ENCODE measurements at places on chromosomes 2 and 18.

DNA sequence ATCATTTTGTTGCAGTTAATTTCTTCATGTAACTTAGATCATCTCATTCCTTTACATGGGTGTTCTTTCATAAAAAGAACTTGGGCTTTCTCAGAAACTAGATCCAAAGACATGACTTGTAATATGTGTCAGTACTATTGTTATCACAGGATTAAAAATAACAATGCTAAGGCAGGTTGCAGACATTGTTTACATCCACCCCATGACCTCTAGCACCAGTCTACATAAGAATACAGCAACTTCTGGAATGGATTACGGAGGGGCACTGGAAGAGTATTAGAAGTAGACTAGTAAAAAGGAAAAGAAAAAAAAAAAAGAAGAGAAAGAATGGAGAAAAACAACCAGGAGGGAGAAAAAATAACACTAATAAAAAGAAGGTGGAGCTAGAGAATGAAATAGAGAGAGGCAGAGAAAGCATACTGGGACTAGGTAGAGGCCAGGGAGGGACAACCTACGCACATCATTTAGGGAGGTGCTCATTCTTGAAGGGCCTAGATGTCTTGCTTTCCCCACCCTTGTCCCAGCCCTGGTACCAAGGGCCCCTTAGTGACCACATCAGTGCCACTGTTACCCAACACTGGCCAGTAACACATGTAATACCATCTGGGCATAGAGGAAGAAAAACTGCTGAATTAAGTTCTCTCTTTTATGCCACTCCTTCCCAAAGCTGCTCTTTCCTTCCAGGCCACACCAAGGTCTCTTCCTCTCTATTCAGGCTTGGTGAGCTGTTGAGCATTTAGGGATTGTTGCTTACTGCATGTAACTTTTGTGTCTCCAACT, 70.6 kb upstream of the KLF7 start:
- DNase-seq: no peak

GRCh38 chr2:240873805-240874714, 5.4 kb downstream of the AGXT start:
- DNase-seq: no peak

DNA sequence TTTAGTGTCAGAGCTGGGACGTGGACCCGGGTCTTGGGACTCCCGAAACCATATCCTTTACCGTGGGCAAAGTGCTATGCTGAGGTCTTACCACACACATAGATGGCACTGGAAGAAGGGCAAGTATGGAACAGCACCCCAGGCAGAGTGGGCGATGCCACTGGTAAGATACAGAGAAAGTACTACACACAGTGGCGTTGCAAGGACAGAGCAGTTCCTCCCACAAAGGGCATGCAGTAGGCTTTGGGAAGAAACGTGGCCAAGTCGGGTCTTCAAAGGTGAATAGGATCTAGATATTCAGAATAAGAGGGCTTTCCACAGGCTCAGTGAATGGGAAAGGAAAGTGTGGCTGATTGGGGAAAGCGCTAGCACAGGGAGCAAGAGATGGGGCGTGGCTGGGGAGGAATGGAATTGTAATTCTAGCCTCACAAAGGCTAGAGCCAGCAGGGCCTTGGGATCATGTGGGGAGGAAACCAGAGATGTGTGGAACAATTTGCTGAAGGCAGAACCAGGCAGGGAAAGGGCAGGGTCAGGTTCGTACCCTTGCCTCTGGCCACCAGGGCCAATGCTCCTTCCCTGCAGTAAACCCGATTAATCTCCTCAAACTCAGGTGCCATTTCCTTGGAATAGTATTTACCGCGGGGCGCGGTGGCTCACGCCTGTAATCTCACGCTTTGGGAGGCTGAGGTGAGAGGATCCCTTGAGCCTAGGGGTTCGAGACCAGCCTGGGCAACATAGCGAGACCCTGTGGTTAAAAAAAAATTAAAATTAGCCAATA, 36.0 kb downstream of the PCBP1 start:
- no peak for DNase-seq

GRCh38 chr18:59904011-59904601, 4.3 kb downstream of the PMAIP1 start:
- no peak for DNase-seq

- no peak for DNase-seq
Observed at GRCh38 chr2:18117592-18117991, 239.1 kb downstream of the KCNS3 start.

- no peak for DNase-seq
Observed at GRCh38 chr2:32835148-32835547, 111.6 kb upstream of the LTBP1 start.

DNA sequence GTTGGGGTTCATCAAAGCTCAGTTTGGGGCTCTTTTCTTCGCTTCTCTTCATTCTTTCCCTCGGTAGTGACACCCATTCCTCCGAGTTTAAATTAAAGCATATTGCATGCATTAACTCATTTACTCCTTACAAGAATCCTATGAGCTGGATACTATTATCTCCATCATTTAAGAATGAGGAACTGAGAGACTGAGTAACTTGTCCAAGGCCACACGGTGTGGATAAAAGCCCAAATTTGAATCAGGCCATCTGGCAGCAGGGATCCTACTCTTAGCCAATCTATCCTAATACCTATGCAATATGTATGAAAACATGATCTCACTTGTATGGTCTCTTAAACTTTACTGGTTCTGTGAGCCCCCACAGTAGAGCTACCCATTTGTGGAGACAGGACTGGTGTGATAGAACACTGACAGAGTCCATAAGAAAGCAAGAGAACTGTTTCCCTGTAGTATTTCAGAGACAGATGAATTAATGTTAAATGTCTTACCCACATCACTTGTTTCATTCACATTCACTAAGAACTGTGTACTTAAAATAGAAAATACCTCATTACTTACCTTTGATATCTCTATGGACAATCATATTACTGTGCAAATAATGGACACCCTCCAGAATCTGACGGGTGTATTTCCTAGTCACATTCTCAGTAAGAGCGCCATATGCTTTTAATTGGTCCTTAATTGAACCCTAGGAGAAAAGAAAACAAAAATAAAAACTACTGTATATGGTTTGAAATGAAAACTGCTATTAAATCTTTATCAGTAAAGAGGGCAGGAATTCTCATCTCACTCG, 20.4 kb upstream of the ERCC3 start:
- DNase-seq: no peak

DNA sequence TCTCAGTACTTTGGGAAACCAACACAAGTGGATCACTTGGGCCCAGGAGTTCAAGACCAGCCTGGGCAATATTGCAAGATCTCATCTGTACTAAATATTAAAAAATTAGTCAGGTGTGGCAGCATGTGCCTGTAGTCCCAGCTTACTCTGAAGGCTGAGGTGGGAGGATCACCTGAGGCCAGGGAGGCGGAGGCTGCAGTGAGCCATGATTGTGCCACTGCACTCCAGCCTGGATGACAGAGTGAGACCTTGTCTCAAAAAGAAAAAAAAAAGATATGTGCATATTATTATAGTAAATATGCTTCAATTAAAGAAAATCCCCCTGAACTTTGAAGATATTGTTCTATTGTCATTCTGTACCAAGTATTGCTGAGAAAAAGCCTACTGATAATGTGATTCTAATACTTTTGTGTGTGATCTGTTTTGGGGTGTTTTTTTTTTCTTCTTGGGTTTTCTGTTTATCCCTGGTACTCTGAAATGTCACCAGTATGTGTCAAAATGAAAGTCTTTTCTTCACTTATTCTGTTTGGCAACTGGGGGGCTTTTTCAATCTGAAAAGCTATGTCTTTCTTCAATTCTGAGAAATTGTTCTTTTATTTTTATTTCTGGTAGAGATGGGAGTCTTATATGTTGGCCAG, 13.2 kb downstream of the NEURL3 start:
- DNase-seq: no peak

DNA sequence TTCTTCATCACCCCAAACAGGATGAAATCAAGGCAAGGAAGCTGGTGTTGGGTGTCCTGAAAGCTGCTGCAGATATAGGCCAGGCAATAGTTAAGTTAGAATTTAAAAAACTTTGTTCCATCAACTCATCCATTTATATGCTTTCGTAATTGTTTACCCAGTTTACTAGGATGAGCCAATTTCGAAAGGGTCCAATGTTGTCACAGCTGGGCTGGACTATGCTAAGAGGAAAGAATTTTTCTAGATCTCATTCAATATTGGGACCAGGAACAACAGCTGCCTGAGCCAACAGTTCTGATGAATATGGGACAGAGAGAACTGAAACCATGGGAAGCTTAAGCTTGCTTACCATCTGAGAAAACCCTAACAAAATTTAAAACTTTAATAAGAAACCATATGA, 21.6 kb upstream of the SP3 start:
- DNase-seq: no peak

GRCh38 chr2:189527041-189527750, 53.4 kb downstream of the SLC40A1 start:
- DNase-seq: no peak

DNA sequence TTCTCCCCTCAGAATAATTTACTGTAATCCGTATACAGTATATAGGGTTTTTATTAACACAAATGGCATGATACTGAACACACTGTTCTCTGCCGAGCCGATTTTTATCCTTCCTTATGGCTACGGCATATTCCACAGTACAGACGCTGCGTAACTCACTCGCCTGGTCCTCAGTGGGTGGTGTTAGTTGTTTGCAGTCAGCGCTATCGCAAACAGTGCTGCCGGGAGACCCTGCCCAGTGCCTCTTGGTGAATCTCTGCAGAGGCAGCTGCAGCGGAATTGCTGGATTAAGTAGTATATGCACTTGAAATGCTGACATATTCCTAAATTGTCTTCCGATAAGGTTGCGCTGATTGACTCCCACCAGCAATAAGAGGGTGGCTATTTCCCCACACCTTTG, 73.9 kb downstream of the MARCO start:
- no peak for DNase-seq

- no peak for DNase-seq
Observed at GRCh38 chr2:197871780-197872456, 67.5 kb downstream of the PLCL1 start.

GRCh38 chr2:240280621-240281020, 140.2 kb upstream of the OTOS start:
- no peak for DNase-seq

DNA sequence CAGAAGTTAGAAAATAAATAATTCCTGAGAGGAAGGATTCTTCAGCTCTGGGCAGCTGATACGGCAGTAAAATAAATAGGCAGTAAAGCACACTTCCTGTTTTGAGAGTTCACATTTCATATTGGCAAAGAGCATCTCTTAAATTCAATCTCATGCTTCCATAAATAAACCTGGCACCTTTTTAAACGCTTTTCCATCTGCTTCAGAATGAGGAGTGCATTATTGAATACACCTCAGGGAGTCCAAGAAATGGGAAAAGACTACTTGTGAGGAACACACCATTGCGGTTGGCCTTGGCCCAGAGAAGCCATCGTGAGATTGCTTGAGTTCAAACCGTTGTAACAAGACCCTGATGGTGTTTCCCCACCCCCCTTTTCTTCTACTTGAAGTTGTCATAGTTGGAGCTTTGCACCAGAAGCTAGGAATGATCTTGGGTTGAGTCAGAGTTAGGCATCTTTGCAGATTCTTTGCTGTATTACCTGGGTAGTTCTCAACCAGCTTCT, 123.9 kb downstream of the RDH14 start:
- DNase-seq: no peak

DNA sequence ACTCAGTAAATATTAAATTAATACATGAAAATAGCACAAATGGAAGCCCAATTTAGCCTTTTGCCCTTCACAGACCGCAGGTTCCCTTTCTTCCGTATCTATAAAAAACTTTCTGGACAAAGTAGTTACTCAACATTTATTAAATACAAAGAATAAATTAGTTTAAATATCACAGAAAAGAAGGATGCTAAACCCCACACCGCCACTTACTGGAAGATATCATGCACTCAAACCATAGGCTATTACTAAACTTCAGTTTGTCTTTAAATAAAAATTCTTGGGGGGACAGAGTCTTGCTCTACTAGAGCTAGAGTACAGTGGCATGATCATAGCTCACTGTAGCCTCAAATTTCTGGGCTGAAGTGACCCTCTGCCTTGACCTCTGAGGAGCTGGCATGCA, 120.7 kb upstream of the FHL2 start:
- DNase-seq: no peak

DNA sequence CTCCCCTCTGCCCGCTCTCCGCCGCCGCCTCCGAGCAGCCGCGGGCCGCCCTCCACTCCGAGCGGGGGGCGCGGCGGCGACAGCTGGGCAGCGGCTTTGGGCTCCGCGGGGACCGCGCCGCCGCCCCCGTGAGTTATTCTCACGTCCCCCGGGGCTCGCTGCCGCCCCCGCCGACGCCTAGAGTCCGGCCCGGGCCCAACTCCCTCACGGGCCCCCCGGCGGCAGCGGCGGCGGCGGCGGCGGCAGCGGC, 645 bp downstream of the MIB1 start:
- no peak for DNase-seq

DNA sequence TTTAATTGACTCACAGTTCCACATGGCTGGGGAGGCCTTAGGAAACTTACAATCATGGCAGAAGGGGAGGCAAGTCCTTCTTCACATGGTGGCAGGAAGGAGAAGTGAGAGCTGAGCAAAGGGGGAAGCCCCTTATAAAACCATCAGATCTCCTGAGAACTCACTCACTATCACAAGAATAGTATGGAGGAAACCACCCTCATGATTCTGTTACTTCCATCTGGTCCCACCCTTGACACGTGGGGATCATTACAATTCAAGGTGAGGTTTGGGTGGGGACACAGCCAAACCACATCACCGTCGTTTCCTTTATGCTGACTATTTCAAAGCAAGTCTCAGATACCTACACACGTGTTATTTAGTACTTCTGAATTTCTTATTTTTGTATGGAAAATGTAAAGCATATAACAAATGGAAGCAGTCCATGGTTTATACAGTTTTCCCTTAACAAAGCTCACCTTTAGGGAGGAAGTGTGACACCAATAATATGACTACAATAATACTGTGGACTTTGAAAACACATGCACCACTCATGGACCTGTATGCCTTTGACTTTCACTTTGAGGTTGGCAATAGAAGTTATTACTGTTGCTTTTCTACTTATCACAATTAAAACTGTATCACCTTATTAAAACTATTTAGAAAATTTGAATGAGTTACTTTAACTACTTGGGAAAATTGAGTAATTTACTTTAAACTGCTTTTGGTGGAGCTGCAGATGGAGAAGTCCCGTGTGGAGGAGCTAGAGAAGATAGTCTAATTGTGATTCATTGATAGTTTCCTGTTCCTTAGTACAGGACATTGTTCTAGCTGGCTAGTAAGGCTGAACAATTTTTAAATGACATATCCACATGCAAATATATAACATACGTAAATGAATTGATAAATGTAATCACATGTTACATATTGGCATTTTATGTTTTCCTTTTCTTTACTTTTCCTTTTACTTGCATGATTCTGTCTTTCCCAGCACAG, 37.3 kb downstream of the MTCL1 start:
- DNase-seq: no peak

- DNase-seq: no peak
Observed at GRCh38 chr18:48687346-48688042, 148.7 kb downstream of the CTIF start.

DNA sequence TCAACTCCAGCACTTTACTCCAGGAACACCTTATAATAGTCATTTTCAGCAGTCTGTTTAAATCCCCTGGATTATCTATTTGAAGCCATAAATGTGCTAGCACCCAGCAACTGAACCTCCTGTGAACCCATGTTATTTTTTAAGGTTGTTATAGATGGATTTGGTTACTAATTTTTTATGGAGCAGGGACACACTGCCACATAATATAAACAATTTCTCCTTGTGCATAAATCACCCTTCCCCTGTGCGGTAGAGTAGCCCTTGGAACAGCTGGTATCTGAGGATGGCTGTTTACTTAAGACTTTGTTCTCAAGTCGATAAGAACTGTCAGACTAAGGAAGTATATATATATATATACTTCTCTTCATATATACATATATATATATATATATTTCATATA, 367.4 kb downstream of the EPHA4 start:
- DNase-seq: no peak

- DNase-seq: no peak
Observed at GRCh38 chr2:170022692-170023091, 155.3 kb upstream of the MYO3B start.

Measured in SK-N-DZ (cell line).